Right cardiac atrium (tissue), 5 donors: ENCODE measurements at places on chromosomes 2 and 18. TPM values are rescaled to one million over a fixed set of nuclear protein-coding genes. Genes with fewer than 3 reads are reported as not detected.
A peak's percentile ranks its signal among the peaks of the same experiment; 100 is the strongest.

The CCL20 gene
- total RNA-seq: not detected

The UBR3 gene
- total RNA-seq: 94.3 TPM

The PJVK gene
- 1.9 TPM for total RNA-seq

The PAIP2B gene
- 33.8 TPM for total RNA-seq

The TFCP2L1 gene
- 0.88 TPM for total RNA-seq

The ABCG5 gene
- total RNA-seq: not detected

The SLC9A4 gene
- total RNA-seq: not detected

The DLGAP1 gene
- total RNA-seq: 0.31 TPM

GRCh38 chr2:96727431-96727830, 12.4 kb downstream of the LMAN2L start:
- DNase-seq: no peak

- DNase-seq: peak; percentile 73
Measured at GRCh38 chr2:212537726-212538304, 787 bp downstream of the ERBB4 start.

DNA sequence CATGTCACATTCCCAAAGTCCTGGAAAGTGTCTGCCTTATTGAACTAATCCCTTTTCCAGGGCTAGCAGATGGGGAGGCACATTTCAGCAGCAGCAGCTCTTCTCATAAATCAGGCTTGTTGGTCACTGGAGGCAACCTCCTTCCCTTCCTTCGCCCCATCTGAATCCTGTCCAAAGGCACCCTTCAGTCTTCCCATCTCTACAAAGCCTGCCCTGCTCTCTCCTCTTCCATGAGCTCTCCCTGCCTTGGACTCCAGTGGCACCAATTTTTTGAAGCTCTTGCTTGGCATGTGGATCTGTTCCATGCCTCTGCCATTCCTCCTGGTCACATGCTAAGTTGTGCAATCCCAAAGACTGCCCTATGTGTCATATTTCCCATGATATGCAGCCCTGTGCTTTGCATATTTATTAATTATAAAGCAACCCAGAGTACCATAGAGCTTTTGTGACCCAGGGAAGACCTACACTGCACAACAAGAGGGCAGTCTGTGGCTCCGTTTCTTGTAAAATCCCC, 70.3 kb downstream of the ANTXR1 start:
- no peak for DNase-seq

- no peak for DNase-seq
Measured at GRCh38 chr2:182081602-182082260, 96.1 kb downstream of the PPP1R1C start.

GRCh38 chr2:55049821-55050099, 491 bp downstream of the RTN4 start:
- DNase-seq: no peak

- DNase-seq: no peak
Measured at GRCh38 chr2:100002059-100002458, 140.3 kb downstream of the AFF3 start.

DNA sequence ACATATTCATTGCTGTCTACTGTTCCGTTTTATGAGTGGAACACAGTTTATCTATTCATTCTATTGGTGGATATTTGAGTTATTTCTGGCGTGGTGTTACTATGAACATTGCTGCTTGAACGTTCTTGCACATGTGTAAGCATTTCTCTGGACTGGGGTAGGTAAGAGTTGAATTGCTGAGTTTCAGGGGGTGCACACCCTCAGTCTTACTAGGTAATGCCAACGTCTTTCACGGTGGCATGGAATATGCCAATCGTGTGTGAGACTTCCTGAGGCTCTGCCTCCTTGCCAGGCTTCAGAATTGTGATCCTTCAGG, 56.4 kb upstream of the TXNDC2 start:
- no peak for DNase-seq
